ENCODE measurements at places on chromosomes 5 and 9. TPM values are rescaled to one million over a fixed set of nuclear protein-coding genes. Genes with fewer than 3 reads are reported as not detected.
A peak's percentile ranks its signal among the peaks of the same experiment; 100 is the strongest.

SH3TC2 gene
- 0.77 TPM for total RNA-seq

DNA sequence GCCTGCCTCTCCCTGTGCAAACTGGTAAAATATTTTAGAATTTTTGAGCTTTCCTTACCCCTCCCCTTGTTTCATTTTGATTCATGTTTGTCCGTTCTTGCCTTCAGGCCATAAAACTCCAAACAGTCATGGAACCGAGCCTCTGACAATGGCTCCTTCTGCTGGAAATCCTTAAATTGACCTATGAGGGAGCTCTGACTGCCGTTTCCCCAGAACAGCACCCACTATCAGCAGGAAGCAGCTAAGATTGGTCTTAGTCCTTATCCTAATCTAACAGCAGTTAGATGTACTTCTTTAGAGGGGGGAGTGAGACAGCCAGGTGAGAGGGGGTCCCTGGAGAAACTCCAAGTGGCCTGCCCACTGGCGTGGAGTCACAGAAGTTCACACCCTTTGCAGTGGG is 106.7 kb downstream of the FAM174A start:
- H3K27ac ChIP-seq = no peak overlapping the region
- no peak for DNase-seq
- H3K36me3 ChIP-seq = no peaks in the 10 kb centered on the region
- no peak overlapping the region for H3K4me3 ChIP-seq
- H3K27me3 ChIP-seq = no peaks in the 10 kb centered on the region

WNT8A gene
- 0.27 TPM for total RNA-seq

IFNA13 gene
- total RNA-seq = not detected

GRCh38 chr9:3296536-3296935 is 229.3 kb downstream of the RFX3 start:
- DNase-seq = no peak
- no peak overlapping the region for H3K4me3 ChIP-seq
- H3K36me3 ChIP-seq = no peaks in the 10 kb centered on the region

MEGF10 gene
- total RNA-seq = 43.2 TPM

GRCh38 chr5:154758493-154758892 is 3.3 kb downstream of the LARP1 start:
- H3K27ac ChIP-seq = no peak overlapping the region
- H3K36me3 ChIP-seq = no peaks in the 10 kb centered on the region
- no peaks in the 10 kb centered on the region for H3K27me3 ChIP-seq
- H3K4me1 ChIP-seq = peaks cover 24% of the 10 kb centered on the region
- no peak for DNase-seq
- H3K4me3 ChIP-seq = peak overlapping the region; percentile 72

- DNase-seq = no peak
- H3K27ac ChIP-seq = no peak overlapping the region
- H3K27me3 ChIP-seq = no peaks in the 10 kb centered on the region
- H3K4me1 ChIP-seq = no peaks in the 10 kb centered on the region
- H3K4me3 ChIP-seq = no peak overlapping the region
- H3K36me3 ChIP-seq = no peaks in the 10 kb centered on the region
These were observed 29.7 kb upstream of the PPP2CA start for GRCh38 chr5:134255418-134256150.

TESK1 gene
- total RNA-seq = 13.9 TPM

- no peak for DNase-seq
- no peaks in the 10 kb centered on the region for H3K36me3 ChIP-seq
- no peak overlapping the region for H3K4me3 ChIP-seq
- H3K27ac ChIP-seq = no peak overlapping the region
- H3K27me3 ChIP-seq = no peaks in the 10 kb centered on the region
- H3K4me1 ChIP-seq = no peaks in the 10 kb centered on the region
These were observed 105.6 kb downstream of the NTRK2 start for GRCh38 chr9:84775056-84775643.

- H3K4me3 ChIP-seq = no peak overlapping the region
- H3K36me3 ChIP-seq = no peaks in the 10 kb centered on the region
- no peak for DNase-seq
These were observed 293.0 kb downstream of the SEC61B start for GRCh38 chr9:99515093-99515492.

GRCh38 chr5:9713959-9714586 is 83.9 kb upstream of the TAS2R1 start:
- no peaks in the 10 kb centered on the region for H3K27me3 ChIP-seq
- H3K27ac ChIP-seq = no peak overlapping the region
- H3K36me3 ChIP-seq = no peaks in the 10 kb centered on the region
- DNase-seq = no peak

DNA sequence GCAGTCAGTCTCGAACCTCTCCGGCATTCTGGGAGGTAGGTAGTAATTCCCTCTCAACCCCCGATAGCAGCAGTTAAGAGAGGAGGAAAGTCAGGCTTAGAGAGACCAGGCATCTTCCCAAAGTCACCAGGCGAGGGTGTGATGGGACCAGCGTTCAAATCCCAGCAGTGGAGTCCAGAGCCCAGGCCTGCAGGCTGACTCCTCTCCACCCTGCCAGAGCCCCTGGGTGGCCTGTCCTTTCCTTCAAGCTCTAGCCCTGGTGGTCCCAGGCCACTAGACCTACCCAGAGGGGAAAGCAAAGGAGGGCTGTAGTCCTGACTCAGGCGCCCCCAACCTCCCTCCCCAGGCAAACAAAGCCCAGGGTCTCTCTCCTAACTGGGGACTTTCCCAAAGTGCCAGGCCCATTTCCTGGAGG is 4.2 kb upstream of the NR5A1 start:
- H3K4me3 ChIP-seq = no peak overlapping the region
- no peak overlapping the region for H3K27ac ChIP-seq
- H3K27me3 ChIP-seq = no peaks in the 10 kb centered on the region
- DNase-seq = no peak

- H3K4me1 ChIP-seq = no peaks in the 10 kb centered on the region
- H3K27me3 ChIP-seq = no peaks in the 10 kb centered on the region
- no peak overlapping the region for H3K4me3 ChIP-seq
- no peaks in the 10 kb centered on the region for H3K36me3 ChIP-seq
These were observed 419.6 kb downstream of the DNAH5 start for GRCh38 chr5:13524936-13525335.

OR13C3 gene
- total RNA-seq = not detected

NINJ1 gene
- 28.2 TPM for total RNA-seq

GRCh38 chr9:132770770-132771310 is 100.6 kb downstream of the GTF3C4 start:
- H3K36me3 ChIP-seq = no peaks in the 10 kb centered on the region
- H3K4me3 ChIP-seq = peak overlapping the region; percentile 80
- H3K27me3 ChIP-seq = no peaks in the 10 kb centered on the region
- no peak overlapping the region for H3K27ac ChIP-seq

GRCh38 chr9:128211981-128212281 is 8.8 kb downstream of the DNM1 start:
- DNase-seq = no peak
- H3K27me3 ChIP-seq = no peaks in the 10 kb centered on the region
- H3K4me3 ChIP-seq = no peak overlapping the region
- H3K27ac ChIP-seq = no peak overlapping the region

- H3K4me1 ChIP-seq = peaks cover 7% of the 10 kb centered on the region
- H3K36me3 ChIP-seq = no peaks in the 10 kb centered on the region
- peaks cover 55% of the 10 kb centered on the region for H3K27me3 ChIP-seq
- H3K27ac ChIP-seq = no peak overlapping the region
These were observed 29.2 kb downstream of the CDKN2A start for GRCh38 chr9:21964925-21965385.

LHX2 gene
- total RNA-seq = 0.11 TPM

CCDC183 gene
- total RNA-seq = 1.6 TPM

ECSCR gene
- 2.7 TPM for total RNA-seq

SLC2A6 gene
- total RNA-seq = 17.9 TPM

LHFPL2 gene
- 38.0 TPM for total RNA-seq

- H3K27ac ChIP-seq = no peak overlapping the region
- peaks cover 17% of the 10 kb centered on the region for H3K4me1 ChIP-seq
- no peak for DNase-seq
- no peaks in the 10 kb centered on the region for H3K27me3 ChIP-seq
- no peaks in the 10 kb centered on the region for H3K36me3 ChIP-seq
- H3K4me3 ChIP-seq = no peak overlapping the region
These were observed 50.1 kb downstream of the TSPAN17 start for GRCh38 chr5:176697267-176697933.

C9 gene
- not detected for total RNA-seq

DNA sequence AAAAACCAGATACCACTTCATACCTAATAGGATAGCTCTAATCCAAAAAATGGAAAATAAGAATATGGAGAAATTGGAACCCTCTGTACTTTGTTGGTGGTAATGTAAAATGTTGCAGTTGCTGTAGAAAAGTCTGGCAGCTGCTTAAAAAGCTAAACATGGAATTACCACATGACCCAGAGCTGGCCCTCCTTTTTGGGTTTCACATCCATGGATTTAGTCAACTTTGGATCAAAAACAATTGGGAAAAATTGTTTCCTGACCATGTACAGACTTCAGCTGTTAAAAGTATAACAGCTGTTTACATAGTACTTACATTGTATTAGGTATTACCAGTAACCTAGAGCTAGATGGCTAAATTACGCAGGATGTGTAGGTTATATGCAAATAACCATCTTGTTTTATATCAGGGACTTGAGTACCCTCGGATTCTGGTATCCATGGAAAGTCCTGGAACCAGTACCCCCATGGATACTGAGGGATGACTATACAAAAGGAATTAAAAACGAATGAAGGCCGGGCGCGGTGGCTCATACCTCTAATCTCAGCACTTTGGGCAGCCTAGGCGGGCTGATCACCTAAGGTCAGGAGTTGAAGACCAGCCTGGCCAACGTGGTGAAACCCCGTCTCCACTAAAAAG is 15.8 kb downstream of the DNAJA1 start:
- peaks cover 25% of the 10 kb centered on the region for H3K36me3 ChIP-seq
- H3K27ac ChIP-seq = no peak overlapping the region
- no peaks in the 10 kb centered on the region for H3K27me3 ChIP-seq
- H3K4me1 ChIP-seq = peaks cover 5% of the 10 kb centered on the region

GRCh38 chr5:144315994-144316634 is 145.4 kb downstream of the KCTD16 start:
- H3K4me3 ChIP-seq = no peak overlapping the region
- H3K4me1 ChIP-seq = peaks cover 6% of the 10 kb centered on the region
- DNase-seq = no peak

DNA sequence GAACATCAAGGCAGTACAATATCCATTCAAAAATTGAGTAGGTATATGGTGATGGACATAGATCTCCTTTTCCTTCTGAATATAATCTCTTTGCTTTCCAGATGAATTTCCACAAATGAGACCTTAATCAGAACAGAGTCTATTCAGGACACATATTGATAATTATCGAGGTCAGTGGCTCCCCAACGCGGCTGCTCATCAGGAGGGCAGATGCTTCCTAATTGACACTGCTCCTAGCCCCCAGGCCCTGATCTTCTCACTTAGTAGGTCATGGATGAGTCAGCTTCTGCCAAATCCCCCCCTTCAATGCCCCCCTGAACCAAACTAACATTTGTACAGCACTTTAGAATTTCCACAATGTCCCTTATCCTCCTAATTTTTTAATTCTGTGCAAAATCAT is 51.6 kb downstream of the SEMA5A start:
- H3K27ac ChIP-seq = no peak overlapping the region
- no peaks in the 10 kb centered on the region for H3K27me3 ChIP-seq
- H3K36me3 ChIP-seq = no peaks in the 10 kb centered on the region
- DNase-seq = no peak
- H3K4me3 ChIP-seq = no peak overlapping the region
- H3K4me1 ChIP-seq = no peaks in the 10 kb centered on the region

DNA sequence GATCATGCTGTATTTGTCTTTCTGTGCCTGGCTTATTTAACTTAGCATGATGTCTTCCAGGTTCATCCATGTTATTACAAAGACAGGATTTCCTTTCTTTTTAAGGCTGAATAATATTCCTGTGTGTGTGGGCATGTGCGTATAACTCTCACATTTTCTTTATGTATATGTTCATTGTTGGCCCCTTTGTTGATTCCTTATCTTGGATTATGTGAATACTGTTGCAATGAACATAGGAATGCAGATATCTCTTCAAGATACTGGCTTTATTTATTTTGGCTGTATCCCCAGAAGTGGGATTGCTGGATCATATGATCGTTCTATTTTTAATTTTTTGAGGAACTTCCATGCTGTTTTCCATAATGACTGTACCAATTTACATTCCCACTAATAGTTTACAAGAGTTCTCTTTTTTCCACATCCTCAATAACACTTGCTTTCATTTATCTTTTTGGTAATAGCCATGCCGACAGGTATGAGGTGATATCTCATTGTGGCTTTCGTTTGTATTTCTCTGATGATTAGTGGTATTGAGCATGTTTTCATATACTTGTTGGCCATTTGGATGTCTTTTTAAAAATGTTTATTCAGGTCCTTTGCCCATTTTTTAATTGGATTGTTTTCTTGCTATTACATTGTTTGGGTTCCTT is 38.0 kb downstream of the CREBRF start:
- H3K4me3 ChIP-seq = no peak overlapping the region
- H3K36me3 ChIP-seq = no peaks in the 10 kb centered on the region
- DNase-seq = no peak
- H3K27ac ChIP-seq = no peak overlapping the region

DNA sequence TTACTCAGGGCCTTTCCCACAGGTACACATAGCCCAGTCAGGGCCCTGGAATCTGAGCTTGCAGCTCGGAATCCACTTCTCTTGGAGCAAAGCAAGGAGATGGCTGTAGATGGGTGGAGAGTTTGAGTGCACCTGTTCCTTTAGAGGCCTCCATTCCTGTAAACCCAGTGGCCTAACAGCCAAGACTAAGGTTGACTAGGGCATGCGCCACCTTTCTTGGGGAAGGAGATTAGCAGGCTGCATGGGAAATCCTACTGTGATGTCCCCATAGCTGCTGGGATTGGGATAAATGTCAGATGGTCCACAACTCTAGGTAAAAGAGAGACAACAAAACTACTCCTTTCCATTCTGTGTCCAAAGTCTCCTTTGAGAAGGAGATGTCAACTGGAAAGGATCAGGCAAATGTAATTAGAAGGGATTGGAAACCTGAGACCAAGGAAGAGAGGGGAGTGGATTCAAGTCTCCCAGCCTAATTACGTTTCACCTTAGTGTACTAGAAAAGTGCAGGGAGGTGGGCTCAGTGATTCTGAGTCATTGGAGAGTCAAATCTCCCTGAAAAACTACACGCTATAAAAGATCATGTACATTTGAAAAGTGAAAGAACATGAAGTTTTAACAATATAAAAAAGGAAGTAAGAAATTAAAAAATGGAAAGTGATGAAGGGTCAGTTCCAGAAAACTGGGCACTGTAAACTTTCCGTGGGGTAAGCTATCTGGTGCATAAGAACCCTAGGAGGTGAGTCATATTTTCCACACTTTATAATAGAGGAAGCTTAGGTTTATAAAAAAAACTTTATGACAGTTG is 104.2 kb downstream of the SEC61B start:
- no peak overlapping the region for H3K4me3 ChIP-seq
- H3K27me3 ChIP-seq = no peaks in the 10 kb centered on the region
- no peaks in the 10 kb centered on the region for H3K36me3 ChIP-seq
- H3K27ac ChIP-seq = no peak overlapping the region
- no peak for DNase-seq
- H3K4me1 ChIP-seq = no peaks in the 10 kb centered on the region

- H3K4me3 ChIP-seq = peak overlapping the region; percentile 59
- peak; percentile 52 for DNase-seq
- no peaks in the 10 kb centered on the region for H3K27me3 ChIP-seq
- no peaks in the 10 kb centered on the region for H3K36me3 ChIP-seq
- H3K4me1 ChIP-seq = peaks cover 4% of the 10 kb centered on the region
These were observed 29.2 kb upstream of the IL31RA start for GRCh38 chr5:55821731-55822512.

CCDC192 gene
- total RNA-seq = 0.63 TPM
